ENCODE measurements at places on chromosomes 11 and 22. TPM values are rescaled to one million over a fixed set of nuclear protein-coding genes. Genes with fewer than 3 reads are reported as not detected.

INPP5J gene
- 0.78 TPM for total RNA-seq

ELFN2 gene
- 10.1 TPM for total RNA-seq

TRIM22 gene
- 1.0 TPM for total RNA-seq

IRF7 gene
- 6.5 TPM for total RNA-seq

SMIM35 gene
- total RNA-seq, result not detected

Data from A549 treated with CORT108297 at 1 μM for 4 hours (cell line).